ENCODE measurements at places on chromosomes 12 and 14.
A peak's percentile ranks its signal among the peaks of the same experiment; 100 is the strongest.

- DNase-seq: no peak
Observed at GRCh38 chr14:85175556-85175955, 354.4 kb upstream of the FLRT2 start.

GRCh38 chr12:28190321-28191050, at the start of gene CCDC91:
TSS of gene CCDC91 (plus strand) at chr12:28190456. CDS start at chr12:28257216, 66,760 bp downstream.
- peak; percentile 88 for DNase-seq

- DNase-seq: no peak
Observed at GRCh38 chr14:76993752-76994151, 34.8 kb downstream of the IRF2BPL start.

- DNase-seq: no peak
Observed at GRCh38 chr14:26636561-26636960, 38.7 kb upstream of the NOVA1 start.

DNA sequence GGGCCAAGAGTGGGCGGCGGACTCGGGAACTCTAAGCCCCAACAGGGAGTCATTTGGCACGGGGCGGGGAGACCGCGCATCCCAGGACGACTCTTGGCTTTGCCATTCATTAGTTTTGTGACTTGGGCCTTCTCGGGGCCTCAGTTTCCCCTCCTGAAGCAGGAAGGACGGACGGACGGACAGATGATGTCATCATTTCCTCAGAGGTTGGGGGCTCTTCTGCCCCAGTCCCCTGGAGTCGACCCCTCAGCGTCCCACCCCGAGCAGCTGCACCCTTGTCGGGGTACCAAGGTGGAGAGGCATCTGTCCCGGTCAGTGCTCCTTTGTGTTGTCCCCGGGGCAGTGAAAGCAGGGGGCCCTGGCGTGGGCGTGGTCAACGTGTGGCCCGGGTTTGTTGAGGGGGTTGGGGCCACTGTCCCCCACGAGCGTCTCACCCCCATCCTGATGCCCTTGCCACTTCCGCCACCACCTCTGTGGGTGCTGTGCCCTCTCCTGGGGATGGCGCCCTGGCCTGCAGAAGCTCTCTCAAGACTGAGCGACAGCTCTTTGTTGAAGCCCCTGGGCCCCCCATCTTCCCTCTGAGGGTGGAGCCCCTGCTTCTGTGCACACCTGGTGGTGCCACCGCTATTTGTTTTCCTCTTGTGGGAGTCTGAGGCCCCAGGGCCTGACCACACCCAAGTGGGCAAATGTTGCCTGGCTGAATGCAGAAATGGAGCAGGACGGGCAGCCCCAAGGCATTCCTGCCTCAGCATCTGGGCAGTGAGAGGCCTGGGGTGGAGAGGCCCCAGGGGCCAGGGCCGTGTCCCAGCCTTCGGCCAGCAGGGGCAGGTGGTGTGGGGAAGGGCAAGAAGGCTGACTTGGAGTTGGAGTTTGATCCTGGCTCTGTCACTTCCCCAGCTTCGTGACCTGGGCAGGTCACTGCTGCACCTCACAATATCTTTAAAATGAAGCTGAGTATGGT, 896 bp downstream of the HHIPL1 start:
- DNase-seq: no peak

DNA sequence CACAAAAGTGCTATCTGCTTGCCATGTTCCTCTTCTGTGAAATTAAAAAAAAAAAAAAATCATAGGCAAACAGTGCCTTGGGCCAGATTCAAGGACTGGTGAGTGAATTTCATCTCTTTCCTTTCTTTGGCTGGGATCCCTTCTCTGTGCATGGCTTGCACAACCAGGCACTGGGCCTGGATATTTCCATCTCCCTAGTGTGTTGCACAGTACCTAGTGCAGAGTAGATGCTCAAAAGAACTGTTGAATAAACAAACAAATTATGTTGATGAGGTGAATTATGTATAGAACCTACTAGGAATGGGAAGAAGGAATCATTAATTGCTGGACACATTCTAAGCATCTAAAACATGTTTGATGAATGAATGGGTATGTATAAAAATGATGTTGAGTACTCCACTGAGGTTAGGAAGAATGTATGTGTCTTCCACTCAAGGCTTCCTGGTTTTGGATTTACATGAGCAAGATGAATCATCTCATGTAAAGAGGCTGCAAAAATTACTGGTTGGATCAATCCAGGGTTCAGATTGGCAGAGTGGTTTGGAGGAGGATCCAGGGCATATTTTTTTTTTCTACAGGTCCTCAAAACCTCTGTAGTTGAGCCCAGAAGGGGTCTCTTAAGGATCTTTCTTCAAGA, 93.2 kb downstream of the EMP1 start:
- DNase-seq: no peak

DNA sequence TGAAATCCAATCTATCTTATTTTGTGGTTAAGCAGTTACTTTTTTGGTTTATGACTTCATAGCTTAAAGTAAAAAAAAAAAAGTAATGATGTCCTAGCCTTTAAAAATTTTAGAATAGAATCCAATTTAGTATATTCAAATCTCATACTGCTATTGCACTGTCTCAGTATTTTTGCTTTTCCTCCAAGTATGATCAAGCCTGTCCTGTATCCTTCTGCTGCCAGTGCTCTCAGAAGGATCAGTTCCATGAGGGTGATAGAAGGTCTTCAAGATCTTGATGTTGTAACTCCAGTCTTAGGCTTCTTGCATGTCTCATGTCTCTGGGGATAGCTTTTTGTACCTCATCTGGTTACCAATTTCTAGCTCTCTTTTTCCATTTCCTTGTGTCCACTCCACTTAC, 324.2 kb upstream of the FAR2 start:
- DNase-seq: no peak

GRCh38 chr12:122099856-122100255, 21.3 kb downstream of the MLXIP start:
- no peak for DNase-seq

- DNase-seq: no peak
Observed at GRCh38 chr12:117485984-117486839, 124.8 kb upstream of the NOS1 start.

DNA sequence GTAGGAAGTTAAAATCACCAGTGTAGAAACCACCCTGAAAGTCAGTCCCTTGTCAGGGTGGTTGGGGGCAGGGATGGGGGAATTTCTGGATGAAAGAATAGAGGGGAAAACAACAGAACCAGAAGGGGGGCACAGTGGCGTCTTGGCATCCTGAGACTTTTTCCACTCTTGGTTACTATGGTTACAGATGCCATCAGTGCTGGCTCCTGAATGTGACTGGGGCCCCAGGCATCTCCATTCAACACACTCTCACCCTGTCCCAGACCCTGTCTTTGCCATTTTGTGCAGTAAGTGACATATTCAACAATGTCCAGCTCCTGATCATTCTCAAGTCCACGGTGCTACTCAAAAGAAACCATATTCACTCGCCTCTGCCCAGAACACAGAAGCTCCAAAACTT, 11.3 kb downstream of the KCNK10 start:
- DNase-seq: no peak

- DNase-seq: no peak
Observed at GRCh38 chr14:72452774-72453173, 441.1 kb downstream of the DPF3 start.

- DNase-seq: no peak
Observed at GRCh38 chr12:85278598-85279448, 1.2 kb upstream of the ALX1 start.

DNA sequence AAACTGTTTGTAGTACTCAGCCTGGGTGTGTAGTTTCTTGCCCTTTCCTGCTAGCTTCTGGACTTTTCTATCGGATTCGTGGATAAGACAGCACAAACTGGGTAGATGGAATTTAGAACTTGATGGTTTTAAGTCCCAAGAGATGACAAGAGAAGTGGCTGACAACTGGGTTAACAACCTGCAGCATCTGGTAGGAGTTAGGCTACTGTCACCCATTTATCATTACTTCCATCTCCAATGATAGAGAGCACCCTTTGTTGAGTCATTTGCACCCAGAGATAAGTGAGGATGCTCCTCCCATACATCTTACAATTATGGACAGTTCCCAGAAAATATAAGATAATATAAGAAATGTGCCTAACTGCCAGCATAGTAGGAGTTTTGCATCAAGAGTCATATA, 50.2 kb upstream of the FLRT2 start:
- DNase-seq: no peak

DNA sequence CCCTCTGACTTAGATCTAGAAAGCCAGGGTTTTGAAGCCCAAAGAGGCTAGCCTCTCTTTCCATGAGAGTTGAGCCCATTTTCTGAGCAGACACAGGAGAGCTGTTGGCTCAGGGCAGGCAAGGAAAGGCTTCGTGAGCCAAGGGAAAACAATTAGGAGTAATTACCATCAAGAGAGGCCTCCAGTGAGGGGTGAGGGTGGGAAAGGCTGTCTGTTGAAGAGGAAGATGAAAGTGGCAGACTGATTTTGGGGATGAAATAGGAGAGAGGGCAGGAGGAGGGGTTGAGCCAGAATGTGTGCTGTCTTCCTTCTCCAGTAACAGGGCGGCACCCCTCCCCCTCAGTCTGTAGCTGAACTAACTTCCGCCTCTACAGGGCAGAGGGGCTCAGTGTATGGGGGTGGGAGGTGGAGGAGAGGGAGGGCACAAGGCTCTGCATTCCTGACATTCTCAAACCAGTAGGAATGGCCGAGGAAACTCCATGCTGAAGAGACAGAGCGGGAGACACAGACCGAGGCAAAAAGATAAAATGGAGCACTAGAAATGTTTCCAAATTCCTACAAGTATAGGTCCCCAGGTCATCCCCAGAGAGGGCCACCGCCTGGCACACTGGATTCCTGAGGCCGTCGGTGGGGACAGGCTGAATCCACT, 33.1 kb upstream of the COL2A1 start:
- no peak for DNase-seq

DNA sequence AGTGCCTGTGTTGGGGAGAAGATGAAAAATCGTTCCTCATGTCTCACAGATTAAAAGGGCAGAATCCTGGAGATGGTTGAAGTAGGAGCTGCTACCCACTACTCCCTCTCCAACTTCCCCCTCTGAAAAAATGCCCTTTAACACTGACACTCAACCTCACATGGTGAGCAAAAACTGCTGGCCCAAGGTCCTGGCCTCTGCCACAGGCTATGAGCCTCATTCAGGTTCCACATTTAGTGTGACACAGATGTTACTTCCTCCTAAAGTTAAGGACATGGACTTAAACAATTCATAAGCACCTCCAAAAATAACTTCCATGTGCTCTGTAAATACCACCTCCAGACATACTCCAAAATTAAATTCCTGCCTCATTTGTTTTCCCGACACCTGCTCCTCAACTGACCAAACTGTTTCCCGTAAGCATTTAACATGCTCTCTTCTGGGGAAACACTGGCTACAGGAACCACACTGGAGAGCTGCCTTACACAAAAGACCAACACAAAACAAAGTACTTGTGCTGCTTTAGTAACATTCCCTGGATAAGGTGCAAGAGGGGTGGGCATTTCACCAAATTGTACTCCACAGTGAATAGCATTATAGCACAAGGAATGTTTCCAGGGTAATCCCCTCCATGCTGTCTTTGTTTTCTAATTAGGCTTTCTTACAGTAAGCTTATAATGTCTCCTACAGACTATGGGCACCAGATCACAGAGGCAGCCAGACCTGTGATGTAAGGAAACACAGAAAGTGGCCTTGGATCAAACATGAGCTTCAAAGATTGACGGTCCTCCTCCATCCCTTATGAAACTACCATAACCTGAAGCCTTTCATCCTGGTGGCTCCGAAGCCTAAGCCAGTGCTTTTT, 57.0 kb downstream of the PHLDA1 start:
- DNase-seq: no peak

GRCh38 chr14:34218881-34219280, 243.2 kb downstream of the SPTSSA start:
- no peak for DNase-seq

- no peak for DNase-seq
Observed at GRCh38 chr14:103593577-103593976, 30.8 kb downstream of the COA8 start.

GRCh38 chr12:42728770-42729534, 139.4 kb upstream of the PRICKLE1 start:
- DNase-seq: no peak

GRCh38 chr14:49972823-49973222, 79.9 kb downstream of the ARF6 start:
- peak; percentile 31 for DNase-seq

GRCh38 chr12:82438356-82438755, 80.0 kb downstream of the METTL25 start:
- no peak for DNase-seq

- no peak for DNase-seq
Observed at GRCh38 chr14:102729268-102729667, 48.0 kb upstream of the TRAF3 start.

DNA sequence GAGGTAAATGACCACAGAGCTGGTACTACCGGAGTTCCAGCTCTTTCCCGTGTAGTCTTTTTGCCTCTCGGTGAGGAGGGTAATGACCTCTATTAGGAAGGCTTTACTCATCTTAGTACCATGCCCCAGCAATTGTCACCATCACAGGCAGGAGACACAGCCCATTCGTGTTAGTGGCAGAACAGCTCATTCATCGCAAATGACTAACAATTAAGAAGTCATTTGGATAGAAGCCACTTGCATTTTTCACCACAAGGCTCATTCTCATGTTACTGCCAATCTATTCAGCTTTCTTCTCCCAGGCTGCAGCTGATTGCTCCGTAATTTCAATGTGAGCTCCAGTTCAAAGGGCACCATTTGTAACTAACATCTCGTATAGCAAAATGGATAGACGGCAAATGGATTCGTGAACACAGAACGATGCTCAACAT, 718.8 kb upstream of the TMEM132C start:
- DNase-seq: no peak

DNA sequence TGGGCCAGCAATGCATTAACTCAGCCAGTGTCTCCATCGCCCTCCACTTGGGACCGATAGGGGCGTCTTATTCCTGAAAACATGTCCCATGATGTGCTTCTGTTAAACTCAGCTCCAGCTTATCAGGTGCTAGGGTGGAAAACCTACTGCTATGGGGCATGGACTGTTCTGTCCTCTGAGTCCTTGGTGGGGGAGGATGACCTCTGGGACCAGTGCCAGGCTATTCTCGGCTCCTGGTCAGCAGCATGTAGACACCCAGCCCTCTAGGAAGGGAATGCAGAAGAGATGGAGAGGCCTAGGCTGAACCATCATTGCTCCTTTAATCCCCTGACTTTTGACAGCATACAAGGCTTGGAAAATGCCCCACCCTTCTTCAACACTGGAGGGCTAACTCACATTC, 486.2 kb downstream of the MED13L start:
- no peak for DNase-seq

DNA sequence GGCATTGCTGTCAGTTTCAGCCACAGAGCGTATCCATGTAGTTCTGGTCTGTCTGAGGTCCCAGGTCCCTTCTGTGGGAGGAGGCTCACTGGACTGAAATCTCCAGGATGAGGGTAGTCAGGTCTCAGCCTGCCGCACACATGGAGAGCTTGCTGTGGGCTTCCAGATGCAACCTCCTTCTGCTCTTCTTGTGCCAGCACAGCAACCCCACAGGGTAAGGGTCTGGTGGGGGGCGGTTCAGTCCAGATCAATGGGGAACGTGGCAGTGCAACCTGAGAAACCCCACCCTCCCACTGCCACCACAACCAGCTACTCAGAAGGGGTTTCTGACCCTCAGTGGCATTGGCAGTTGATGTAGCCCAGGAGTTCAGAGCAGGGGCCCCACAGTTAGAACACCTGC, 61.2 kb downstream of the BEGAIN start:
- DNase-seq: no peak

GRCh38 chr14:75254381-75254822, 24.2 kb upstream of the FOS start:
- DNase-seq: no peak

GRCh38 chr12:26643532-26644315, 189.3 kb downstream of the ITPR2 start:
- DNase-seq: no peak

Data from activated naive CD4-positive, alpha-beta T cell treated with anti-CD3 and anti-CD28 coated beads, Interleukin-2, amount 50 U/mL, for 16 hours (primary cell).